D341Med (cell line): ENCODE measurements at places on chromosomes 7 and 10.

- DNase-seq, result no peak
Measured at GRCh38 chr10:121594076-121594475, 4.2 kb downstream of the FGFR2 start.

DNA sequence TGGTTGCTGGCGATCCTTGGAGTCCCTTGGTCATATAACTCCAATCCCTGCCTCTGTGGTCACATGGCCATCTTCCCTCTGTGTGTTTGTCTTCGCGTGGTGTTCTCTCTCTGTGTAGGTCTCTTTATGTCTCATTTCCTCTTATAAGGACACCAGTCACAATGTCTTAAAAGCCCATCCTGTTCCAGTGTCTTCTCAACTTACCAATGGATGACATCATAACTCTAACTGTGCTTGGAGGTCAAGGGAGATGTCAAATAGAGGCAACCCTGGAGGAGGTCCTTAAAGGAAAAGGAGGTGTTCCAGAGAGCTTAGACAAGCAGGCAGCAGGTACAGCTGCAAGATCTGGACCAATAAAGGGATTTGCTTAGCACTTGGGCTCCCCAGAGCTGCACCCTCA is 143.0 kb downstream of the BUB3 start:
- DNase-seq, result no peak

DNA sequence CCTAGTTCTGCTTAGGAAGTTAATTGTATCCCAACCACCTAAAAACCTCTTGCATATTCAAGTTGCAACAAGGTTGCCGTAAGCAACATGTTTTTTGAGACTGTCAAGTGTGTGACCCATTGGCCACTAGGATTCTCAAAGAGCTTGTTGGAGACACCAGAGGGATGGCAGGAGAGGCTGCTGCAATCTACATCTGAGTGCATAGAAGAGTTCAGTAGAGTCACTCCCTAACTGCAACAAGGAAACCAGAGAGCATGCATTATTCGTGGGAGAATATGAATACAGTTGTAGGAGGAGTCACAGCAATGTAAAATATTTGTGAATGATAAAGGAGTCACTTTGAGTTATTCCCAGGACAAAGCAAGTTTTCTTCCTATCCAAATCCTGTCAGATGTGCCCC is 538.6 kb downstream of the TNS3 start:
- no peak for DNase-seq

DNA sequence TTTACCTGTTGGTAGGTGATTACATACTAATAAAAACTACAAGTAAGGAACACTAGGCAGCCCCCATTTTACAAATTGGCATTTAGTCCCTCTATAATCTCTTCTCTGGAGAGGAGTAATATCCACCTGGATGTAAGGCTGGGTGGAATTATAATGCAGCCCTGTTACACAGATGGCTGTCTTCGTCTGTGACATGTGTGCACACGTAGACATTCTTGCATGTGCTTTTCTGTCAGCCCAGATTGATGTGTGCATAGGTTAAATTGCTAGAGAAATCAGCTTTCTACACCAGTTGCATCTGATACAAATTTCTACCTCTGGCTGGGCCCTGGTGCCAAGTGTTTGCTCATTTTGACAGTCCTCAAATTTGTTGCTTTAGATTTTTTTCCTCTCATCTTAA is 715.9 kb downstream of the AUTS2 start:
- no peak for DNase-seq
